Stimulated activated CD8-positive, alpha-beta memory T cell treated with anti-CD3 and anti-CD28 coated beads, Interleukin-15, amount 100 ng/mL, for 24 hours (primary cell): ENCODE measurements at places on chromosomes 7 and 10.

DNA sequence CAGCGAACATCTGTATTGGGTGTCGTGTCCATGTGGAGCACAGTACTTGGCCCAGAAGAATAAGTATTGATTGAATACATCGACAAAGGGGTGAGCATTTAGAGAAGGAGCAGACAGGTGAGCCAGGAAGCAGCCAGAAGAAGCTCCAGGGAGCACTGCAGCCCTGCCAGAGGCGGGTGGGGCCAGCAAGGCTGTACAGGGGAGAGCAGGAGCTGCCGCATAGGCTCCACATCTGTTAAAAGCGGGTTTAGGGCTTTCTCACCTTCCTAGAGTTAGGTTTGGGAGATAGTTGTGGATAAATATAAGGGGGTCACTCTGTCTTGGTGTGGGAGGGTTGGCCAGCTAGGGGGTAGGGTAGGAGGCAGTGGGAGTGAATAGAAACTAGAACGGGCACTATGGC, 1.3 kb upstream of the CPA1 start:
- no peak for DNase-seq

- no peak for DNase-seq
Observed at GRCh38 chr10:128322106-128322505, 195.9 kb upstream of the MKI67 start.

DNA sequence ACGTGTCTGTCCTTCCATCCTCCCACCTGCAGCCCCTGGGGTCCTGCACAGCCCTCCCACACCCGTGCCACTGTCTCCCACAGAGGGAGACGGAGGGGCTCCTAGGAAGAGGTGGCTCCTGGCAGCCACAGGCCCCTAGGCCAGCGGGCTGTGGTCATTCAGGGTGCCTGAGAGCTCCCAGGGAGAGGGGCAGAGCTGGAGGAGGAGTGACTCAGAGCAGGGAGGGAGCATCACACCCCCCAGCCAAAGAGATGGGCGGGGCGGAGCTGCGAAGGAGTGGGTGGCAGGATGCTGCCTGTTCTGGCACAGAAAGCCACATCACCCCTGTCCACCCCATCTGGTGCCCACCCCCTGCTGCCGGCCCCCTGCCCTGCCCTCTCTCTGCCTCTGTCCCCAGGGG, 50.5 kb downstream of the STK32C start:
- no peak for DNase-seq

DNA sequence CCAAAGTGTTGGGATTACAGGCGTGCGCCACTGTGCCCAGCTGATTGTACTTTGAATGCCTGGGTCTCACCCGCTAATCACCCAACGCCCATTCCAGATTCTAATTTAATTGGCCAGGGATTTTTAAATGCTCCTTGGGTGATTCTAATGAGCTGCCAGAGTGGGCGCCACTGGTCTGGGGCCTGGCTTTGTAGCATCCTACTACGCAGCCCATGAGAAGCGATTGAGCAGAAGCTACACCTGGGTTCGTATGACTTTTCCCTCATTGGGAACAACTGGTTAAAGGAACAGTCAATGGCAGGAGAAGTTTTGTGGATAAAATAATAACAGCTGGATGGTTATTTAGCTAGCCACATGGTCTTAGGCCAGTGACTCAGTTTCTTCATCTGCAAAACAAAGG, 108.0 kb downstream of the SPAG6 start:
- no peak for DNase-seq

- no peak for DNase-seq
Observed at GRCh38 chr10:98528166-98528804, 81.5 kb upstream of the HPS1 start.

DNA sequence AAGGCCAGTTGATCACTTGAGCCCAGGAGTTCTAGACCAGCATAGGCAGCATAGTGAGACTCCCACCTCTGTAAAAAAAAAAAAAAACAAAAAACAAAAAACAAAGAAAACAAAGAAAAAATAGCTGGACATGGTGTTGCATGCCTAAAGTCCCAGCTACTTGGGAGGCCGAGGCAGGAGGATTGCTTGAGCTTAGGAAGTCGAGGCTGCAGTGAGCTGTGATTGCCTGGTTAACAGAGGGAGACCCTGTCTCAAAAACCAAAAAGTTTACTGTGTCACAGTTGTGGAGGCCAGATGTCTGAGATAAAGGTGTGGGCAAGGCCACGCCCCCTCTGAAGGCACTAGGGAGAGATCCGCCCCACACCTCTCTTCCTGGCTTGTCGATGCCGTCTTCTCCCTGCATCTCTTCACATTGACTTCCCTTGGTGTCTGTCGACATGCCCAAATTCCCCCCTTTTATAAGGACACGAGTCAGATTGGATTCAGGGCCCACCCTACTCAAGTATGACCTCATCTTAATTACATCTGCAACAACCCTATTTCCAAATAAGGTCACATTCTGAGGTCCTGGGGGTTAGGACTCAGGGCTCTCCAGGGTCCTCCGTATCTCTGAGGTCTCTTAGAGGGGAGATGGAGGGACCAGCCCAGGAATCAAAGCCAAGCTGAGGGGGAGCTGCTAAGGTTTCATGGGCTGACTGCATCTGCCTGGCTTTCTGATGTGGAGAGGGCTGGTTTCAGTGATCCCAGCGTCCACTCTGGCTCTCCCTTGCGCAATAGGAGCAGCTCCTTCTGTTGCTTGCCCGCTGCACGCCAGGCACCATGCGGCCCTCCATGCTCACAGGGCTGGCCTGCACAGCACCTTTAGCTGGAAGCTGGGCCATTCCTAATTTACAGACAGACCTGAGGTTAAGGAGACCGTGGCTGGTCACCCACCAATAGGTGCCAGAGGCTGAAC, 23.1 kb downstream of the AGAP3 start:
- DNase-seq: no peak

DNA sequence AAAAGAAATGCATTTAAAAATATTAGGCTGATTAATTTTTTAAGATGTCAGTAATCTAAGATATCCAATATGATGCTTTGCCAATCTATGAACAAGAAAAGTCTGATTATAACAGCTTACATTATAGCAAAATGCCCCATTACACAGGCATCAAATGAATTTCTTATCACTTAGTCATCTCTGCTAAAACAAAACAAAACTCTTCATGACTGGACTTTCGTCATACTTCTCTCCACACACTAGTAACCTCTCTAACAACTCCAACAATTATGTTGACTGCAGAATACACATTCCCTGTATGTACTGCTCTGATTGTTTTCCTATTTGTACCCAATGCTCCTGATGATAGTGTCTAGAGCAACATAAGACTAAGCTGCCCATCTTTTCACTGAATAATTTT, 3.8 kb upstream of the MKI67 start:
- DNase-seq: no peak

- no peak for DNase-seq
Observed at GRCh38 chr7:85770332-85770731, 583.5 kb upstream of the SEMA3D start.

GRCh38 chr10:29255104-29255503, 33.8 kb upstream of the LYZL1 start:
- DNase-seq: no peak

DNA sequence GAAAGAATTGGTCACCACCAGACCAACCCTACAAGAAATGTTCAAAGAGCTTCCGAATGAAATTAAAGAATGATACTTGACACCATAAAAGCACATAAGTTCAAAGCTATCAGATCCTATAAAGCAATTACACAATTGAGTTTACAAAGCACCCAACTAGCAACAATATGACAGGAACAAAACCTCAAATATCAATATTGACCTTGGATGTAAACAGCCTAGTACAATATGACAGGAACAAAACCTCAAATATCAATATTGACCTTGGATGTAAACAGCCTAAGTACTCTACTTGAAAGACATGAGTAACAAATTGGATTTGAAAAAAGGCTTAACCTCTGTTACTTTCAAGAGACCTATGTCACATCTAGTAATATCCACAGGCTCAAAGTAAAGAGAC, 1201.4 kb downstream of the XPNPEP1 start:
- DNase-seq: no peak

DNA sequence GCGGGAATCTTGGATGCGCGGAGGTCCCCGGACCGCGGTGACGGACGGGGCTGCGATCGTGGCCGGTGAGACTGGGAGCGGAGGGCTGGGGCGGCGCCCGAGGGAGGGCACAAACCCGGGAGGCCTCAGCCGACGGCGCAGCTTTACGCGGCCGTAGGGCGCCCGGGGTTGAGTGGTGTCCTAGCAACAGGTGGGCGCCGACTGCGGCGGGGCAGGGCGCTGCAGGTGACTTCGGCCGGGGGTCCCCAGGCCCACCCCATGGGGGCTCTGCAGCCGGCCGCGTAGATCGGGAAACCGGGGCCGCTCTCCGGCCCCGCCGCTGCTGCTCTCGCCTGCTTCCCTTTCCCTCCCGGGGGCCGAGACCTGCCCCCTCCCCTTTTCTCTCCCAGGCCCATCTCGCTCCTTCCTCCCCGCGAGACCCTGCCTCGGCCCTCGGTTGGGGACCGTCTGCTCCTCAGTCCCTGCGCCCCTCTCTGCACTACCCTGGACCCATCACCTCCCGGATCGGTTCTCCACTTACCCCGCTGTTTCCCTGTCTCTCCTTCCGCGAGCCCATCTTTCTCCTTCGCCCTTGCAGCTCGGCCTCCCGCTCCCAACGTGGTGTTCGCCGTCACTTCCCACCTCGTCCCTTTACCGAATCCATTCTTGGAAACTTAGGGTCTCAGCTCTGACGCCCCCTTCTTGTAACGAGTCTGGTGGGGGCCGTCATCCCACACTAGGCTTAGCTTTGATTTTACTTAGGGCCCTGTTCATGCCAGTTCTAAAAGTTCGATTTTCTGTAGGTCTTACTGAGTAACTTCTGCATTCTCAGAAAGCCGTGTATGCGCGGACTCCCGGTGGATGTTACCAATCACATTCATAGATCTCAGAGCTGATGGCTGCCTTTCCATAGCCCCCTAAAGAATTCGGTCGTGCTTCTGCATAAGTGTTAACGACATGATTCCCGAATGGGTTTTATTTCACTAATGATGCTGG, 18.5 kb upstream of the ACBD5 start:
- DNase-seq: no peak
